ENCODE measurements at places on chromosomes 16 and 17.

DNA sequence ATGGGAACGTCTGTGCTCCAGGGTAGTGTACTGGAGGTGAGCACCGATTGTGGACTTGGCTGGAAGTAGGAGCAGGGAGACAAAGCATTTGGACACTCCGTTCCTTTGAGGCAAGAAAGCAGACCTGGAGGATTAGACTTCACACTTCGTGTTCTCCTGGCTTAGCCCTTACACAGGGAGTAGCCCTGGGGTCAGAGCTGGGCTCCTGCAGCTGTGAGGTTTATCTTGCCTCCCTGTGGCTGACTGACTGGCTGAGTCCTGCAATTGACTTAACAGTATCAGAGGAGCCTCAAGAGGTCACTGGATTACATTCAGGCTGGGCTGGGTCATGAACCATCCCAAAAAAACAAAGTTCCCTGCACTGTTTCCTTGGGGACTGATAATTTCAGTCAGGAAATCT lies 37.1 kb downstream of the MPRIP start:
- no peak for DNase-seq

- DNase-seq: no peak
Observed at GRCh38 chr16:30011714-30012504, 1.1 kb upstream of the DOC2A start.

- no peak for DNase-seq
Observed at GRCh38 chr16:3035972-3036725, 595 bp downstream of the BICDL2 start.

DNA sequence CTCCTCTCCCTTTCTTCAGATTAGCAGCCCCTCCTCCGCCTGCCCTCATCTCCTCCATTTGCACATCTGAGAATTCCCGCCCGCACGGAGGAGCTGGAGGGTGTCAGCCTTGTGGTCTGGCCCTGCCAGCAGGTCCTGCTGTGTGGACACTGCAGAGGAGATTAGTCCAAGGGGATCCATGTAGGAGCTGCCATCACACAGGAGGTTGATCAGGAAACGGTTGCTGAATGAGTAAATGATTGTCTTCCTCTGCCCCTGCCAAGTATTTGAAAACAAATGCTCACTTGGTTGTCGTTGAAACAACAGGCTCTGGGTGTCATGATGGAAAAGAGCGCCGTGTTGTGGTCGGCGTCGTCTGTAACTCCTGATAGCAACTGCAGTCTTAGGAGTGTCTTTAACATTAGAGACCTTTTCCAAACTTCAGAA lies 63.8 kb upstream of the CHMP6 start:
- DNase-seq: no peak

DNA sequence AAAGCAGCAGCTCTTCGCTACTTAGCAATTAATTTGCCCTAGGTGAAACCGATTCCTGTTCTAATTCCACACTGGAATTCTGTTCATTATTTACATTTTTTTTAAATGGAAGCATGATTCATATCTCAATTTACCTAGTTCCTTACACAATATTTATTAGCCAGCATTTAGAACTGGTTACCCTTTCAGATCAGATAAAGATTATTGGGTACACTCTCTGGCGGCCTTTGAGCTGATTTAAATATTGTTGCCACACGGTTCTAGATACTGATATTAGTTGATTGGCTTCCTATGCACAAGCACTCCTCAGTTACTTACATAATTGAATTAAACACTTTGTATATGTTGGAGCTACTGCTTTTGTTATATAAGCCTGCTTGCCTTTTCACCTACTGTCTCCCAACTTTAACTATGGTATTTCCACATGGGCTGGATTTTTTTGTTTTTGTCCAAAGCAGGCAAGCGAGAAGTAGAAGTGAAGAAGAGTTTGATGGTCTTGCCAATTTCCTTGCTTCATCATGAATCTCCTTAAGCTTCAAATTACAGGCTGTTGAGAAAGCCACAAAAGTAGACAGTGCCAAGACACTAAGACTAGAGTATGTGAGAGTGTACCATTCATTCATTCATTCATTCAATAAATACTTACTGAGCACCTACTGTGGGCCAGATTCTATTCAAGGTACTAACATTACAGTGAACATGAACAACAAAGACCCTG lies 3.9 kb upstream of the ALDH3A2 start:
- DNase-seq: no peak

DNA sequence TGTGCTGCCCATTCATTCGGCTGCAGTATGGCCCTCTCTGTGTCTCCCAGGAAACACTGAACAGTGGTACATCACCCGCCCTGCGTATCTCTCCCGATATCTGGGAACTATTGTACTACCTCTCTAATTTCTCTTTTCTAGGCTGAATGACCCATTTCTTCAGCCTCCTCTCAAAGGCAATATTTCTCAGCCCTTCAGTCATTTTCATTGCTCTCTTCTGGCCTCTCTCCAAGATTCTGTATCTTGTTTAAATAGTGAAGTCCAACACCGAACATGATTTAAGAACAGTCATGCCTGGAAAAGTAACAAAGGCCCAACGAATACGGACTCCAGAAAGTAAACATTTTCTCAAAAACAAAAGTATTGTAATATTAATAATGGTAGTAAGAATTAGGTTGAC lies 220.1 kb downstream of the ZFHX3 start:
- no peak for DNase-seq

- DNase-seq: no peak
Observed at GRCh38 chr16:72493716-72494415, 321.9 kb upstream of the PMFBP1 start.

- no peak for DNase-seq
Observed at GRCh38 chr16:23369416-23369815, 67.3 kb downstream of the SCNN1B start.

GRCh38 chr17:5135726-5136579 lies 20.1 kb downstream of the USP6 start:
- DNase-seq: no peak

DNA sequence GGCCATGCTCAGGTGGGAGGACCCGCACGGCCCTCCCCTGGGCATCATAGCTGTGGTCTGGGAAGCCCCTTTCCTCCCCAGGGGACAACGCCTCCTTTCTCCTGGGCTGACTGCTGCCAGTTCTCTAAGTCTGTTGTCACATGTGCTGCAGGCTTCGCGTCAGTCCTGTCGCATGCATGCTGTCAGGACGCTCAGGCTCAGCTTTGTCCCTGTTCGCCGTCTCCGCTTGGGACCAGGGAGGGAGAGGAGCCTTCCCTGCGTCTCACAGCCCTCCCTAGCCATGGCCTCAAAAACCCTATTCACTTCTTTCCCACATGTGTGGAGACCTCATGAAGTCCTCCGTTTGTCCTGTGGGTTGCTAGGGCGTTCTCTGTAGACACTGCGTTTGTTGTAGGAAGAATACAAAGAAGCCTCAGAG lies 21.4 kb downstream of the LDHD start:
- DNase-seq: no peak

DNA sequence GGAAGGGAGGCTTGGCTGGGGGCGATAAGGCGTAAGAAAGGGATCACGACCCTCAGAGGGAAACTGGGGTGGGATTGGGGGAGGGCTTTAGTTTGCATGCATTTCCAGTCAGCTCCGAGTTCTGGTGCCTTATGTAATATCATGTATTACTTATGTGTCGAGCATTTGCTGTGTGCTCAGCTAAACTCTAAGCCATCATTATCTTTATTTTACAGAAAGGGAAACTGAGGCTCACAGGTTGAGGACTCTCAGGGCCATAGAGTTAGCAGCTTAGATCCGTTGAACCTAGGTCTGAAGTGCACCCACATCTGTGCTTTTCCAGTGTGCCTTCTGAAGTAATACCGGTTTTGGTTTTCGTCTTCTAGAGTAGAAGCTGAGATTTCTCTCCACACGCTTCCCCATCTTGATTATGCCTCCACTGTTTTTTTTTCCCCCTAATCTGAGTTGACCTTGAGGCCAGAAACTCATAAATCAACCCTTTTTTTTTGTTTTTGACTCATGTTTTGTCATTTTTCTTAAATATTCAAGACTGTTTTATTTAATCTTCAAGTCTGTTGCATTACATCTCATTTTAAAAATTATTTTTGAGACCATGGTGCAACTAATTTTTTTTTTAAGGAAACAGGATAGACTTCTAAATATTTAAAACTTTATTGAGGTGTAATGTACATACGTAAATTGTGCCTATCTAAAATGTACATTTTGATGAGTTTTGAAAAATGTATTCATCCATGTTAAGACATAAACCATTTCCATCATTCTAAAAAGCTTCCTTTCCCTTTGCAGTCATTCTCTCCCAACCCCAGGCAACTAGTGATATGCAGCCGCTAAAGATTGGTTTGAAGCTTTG lies 741 bp downstream of the CYB5B start:
- DNase-seq: no peak

GRCh38 chr16:668519-669171 lies 713 bp downstream of the RHOT2 start:
- no peak for DNase-seq

DNA sequence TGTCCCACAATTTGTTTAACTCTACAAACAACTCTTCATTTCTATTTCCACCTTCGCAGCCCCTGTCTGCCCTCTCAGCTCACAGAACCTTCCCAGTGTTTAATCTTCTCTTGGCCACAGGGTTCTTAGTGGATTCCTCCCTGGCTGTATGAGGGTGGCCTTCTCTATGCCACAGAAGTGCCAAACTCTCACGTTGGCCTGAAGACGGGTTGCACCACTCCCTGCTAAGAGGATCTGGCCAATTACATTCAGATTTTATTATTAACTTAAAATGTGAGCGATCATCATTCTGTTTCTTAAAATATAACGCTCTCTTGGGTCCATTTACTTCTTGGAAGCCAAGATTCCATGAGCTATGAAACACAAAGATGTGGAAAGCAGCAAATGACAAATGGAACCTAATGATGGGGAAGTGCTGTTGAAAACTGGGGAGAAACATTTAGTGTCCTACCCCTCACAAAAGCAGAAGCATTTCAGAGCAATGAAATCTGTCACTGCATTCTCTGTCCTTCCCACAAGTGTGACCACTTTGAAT lies 91.3 kb upstream of the NOG start:
- no peak for DNase-seq

GRCh38 chr17:74569020-74570003 lies 2.0 kb upstream of the CD300H start:
- no peak for DNase-seq

DNA sequence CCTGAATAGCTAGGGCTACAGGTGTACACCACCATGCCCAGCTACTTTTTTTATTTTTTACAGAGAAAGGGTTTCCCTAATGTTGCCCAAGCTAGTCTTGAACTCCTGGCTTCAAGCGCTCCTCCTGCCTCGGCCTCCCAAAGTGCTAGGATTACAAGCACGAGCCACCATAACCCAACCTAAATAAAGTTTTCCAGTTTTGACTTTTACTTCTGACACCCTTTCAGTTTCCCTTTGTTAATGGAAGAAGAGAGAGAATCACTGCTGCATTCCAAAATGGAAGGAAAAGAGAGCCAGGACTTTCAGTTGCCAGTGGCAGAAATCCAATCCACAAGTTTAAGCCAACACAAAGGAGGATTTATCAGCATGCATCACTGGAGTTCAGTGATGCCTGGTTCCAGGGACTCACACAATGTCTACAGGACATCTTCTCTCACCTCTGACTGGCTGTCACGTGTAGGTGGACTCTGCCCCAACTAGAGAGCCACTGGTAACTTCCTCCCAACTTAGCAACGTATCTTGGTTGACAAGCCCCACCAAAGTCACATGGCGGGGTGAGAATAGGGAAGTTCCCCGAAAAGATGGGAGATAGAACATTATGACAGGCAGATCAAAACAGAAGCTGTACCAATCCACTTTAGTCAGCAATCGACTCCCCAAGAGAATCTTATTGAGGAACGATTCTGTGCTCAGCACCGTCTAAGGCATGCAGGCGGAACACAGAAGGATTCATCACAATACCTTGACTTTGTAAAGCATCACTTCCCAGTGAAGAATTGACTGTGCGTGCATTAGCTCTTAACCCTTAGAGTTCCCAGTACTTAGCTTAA lies 46.5 kb downstream of the GAS7 start:
- DNase-seq: no peak

DNA sequence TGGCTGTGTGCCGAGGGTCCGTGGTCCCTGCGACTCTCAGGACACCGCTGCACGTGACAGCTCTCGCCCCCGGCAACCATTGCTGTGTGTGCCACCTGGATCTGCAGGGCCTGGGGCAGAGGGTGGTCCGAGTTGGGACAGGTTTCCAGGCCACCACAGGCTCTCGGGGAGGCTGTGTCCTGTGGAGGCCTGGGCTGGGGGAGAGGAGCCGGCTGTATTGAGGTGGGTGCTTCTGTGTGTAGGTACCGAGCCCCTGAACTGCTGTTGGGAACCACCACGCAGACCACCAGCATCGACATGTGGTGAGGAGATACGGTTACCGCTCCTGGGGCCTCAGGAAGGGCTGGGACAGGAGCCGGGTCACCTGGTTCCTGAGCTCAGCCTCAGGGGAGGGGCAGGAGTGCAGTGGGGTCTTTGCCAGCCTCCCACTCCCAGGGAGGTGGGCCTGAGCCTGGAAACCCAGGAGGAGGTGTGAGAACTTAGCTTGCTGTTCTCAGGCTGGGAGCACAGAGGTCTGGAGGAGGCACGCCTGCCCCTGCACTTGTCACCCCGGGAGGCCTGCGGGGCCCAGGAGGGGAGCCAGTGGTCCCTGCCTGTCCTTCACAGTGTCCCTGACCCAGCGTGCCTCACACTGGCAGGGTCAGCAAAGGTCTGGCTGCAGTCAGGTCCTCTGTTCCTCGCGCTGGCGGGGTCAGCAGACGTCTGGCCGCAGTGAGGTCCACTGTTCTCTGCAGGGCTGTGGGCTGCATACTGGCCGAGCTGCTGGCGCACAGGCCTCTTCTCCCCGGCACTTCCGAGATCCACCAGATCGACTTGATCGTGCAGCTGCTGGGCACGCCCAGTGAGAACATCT lies 7.3 kb downstream of the SPATA2L start:
- no peak for DNase-seq

GRCh38 chr16:51166541-51166940 lies 15.5 kb upstream of the SALL1 start:
- no peak for DNase-seq

- DNase-seq: no peak
Observed at GRCh38 chr17:74480290-74480689, 13.9 kb downstream of the CD300A start.

DNA sequence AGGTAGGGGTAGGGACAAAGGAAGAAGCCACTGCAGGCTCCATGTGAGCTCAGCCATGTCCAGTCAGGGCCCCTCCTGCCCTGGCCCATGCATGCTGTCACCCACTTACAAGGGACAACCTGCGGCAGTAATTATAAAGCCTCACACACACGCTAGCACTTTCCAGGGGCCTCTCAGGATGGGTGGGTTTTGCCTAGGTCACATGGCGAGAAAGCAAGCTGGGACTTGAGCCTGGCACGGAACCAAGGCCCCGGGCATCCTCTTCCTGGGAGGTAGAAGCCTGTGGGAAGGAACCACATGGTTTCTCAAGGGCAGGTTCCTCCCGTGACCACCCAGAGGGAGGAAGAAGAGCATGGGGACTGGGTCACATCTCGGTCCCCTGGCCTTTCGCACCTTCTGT lies 7.0 kb downstream of the ZNF319 start:
- DNase-seq: no peak
